Effector memory CD4-positive, alpha-beta T cell (primary cell): ENCODE measurements at places on chromosomes 5 and 9.

DNA sequence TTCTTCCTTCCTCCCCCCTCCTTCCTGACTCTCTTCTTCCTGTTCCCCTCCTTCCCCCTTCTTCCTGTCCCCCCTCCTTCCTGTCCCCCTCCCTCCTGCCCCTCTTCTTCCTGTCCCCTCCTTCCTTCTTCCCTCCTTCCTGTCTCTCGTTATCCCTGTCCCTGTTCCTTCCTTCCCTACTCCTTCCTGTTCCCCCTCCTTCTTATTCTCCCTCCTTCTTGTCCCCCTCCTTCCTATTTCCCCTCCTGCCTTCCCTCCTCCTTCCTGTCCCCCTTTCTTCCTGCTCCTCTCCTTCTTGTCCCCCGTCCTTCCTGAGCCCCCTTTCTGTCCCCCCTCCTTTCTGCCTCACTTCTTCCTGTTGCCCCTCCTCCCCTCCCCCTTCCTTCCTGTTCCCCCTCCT lies 70.6 kb downstream of the COL5A1 start:
- DNase-seq, result no peak

- no peak for DNase-seq
Observed at GRCh38 chr9:97388721-97389238, 23.1 kb upstream of the TDRD7 start.

DNA sequence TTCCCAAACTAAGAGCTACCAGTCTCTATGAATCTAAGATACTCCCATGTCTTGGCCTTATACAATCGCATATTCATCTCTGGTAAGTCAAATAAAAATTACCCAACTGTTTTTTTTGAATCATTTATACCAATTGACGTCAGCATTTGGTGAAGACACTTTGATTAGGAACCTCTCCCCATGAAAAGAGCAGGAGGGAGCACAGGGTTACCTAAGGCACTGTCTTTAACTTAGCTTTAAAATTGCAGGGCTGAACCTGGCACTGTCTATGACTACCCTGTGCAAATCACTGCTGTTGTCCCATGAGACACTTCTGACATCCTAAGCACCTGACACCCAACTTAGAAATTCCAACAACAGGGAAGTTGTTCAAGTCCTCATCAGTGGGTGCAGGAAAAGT lies 586.4 kb downstream of the MAT2B start:
- DNase-seq, result no peak

- no peak for DNase-seq
Observed at GRCh38 chr5:149408252-149409099, 29.4 kb upstream of the IL17B start.

GRCh38 chr9:73805853-73806458 lies 654.3 kb downstream of the ANXA1 start:
- no peak for DNase-seq

DNA sequence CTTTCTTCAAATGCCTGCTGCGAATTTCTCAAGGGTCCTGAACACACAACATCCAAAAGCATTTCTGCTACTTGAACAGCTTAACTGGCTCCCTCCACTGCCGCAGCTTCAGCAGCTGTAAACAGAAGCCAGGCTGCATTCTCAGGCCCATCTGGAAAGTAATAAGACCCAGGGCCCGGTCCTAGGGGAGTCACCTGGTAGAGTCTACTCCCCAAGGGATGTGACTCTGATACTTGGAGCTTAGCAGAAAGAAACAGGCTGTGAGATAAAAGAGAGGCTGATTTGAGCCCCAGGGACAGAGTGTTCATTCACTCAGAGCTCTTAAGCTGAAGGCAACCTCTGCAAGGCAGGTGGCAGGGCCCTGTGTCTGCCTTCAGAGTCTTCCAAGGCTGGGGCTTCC lies 356.8 kb downstream of the SPOCK1 start:
- DNase-seq, result no peak

GRCh38 chr9:98660541-98660940 lies 48.2 kb downstream of the GABBR2 start:
- no peak for DNase-seq

- DNase-seq, result no peak
Observed at GRCh38 chr9:98805506-98806272, 1.8 kb upstream of the GALNT12 start.

DNA sequence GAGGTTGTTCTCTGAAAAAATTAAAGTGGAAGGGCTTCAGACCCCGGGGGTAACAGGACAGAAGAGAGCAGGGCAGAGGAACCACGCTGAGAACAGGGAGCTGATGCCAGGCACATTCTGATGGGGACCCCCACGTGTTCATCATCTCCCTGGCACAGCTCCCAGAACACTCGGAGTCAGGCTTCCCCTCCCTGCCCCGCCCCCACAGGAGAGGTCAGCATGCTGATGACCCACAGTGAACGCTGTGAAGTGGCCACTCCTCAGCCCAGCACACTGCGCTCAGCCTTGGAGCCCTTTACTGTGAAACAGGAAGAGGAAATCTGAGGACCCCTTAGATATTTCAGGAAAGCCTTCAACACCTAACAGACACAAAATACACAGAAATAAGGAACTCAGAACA lies 16.4 kb downstream of the RETREG1 start:
- DNase-seq, result no peak

DNA sequence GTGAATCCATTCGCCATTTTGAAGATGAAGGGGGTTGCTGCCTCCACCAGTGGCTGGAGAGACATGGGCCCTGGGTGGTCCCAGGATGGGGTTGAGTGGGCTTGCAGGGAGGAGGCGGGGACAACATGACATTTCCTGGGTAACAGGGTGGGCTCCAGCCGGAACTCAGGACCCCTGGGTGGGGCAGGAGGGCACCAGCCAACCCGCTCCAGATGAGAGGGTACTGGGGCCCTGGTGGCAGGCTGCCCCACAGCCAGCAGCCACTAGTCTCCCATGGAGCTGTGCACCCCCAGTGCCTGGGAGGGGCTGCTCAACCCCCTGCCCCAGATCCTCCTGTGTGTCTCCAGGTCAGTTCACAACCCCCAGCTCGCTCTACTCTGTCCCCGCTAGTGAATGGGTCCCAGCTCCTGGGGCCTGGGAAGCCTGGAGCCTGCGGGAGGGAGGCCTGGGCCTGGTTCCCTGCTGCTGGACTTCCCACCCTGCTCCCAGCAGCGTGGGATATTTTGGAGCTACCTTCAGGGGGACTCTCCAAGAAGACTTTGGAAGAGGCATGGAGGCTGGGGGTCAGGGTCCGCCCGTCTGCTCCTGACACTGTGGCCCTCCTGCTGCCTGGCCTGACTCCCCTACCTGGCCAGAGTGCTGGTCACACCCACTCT lies 55.9 kb downstream of the AHRR start:
- DNase-seq, result no peak

GRCh38 chr5:10366310-10367272 lies 13.1 kb downstream of the MARCHF6 start:
- DNase-seq, result no peak

- no peak for DNase-seq
Observed at GRCh38 chr9:15295761-15296405, 11.1 kb downstream of the TTC39B start.

GRCh38 chr9:133163504-133164172 lies at the start of gene GBGT1:
TSS of gene GBGT1 (minus strand) at chr9:133163914. CDS start at chr9:133162412, 1,502 bp downstream.
- no peak for DNase-seq

- no peak for DNase-seq
Observed at GRCh38 chr5:73818357-73818756, 192.4 kb downstream of the ARHGEF28 start.

DNA sequence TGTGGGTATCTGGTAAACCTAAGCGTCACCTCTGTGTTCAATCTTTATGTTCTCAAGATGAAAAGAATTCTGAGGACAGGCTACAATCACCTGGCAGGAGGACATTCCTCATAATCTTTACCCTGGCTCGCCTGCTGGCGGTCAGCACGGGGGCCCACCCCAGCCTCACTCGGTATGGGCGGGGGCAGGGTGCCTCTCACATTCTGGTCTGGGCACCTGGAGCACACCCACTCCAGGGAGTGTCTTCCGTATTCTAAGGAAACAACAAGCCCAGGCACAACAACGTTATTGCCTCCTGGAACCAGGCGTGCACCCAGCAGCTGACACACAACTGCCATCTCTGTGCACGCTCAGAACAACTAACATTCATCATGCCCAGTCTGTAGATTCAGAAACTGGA lies 179.8 kb downstream of the ROR2 start:
- DNase-seq, result no peak

GRCh38 chr5:18483451-18483850 lies 849.2 kb downstream of the TAF11L14 start:
- DNase-seq, result no peak

DNA sequence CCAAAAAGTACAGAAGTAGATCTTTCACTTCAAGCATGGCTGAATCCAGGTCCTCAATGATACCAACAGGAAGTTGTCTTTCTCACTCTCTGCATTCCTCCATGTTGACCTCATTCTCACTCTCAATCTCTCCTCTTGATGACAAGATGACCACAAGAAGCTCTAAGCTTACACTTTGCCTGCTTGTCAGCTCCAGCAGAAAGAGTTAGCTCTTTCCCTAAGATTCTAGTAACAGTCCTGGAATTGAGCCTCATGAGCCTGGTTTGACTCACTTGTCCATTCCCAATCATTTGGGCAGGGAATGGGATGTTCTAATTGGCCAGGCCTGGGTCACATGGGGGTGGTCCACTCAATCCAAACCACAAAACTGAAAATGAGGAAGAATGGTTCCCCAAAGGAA lies 3.3 kb upstream of the CLTA start:
- DNase-seq, result no peak

DNA sequence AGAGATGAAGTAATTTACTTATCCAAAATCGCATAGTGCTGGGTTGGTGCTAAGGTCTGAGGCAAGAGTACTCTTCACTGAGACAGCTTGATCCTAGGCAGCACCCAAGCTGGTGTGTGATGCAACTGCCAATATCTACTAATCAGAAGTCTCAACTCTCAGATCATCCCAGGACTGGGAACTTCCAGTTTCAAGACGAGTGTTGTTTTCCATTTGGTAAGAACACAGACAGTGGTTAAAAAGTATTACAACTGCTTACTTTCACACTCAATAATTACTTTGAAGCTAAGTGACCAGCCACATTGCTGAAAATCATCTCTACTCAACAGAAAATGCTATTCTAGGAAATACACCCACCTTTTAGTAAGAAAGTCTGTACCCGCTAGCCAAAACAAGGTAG lies 45.3 kb downstream of the FBXW11 start:
- no peak for DNase-seq

DNA sequence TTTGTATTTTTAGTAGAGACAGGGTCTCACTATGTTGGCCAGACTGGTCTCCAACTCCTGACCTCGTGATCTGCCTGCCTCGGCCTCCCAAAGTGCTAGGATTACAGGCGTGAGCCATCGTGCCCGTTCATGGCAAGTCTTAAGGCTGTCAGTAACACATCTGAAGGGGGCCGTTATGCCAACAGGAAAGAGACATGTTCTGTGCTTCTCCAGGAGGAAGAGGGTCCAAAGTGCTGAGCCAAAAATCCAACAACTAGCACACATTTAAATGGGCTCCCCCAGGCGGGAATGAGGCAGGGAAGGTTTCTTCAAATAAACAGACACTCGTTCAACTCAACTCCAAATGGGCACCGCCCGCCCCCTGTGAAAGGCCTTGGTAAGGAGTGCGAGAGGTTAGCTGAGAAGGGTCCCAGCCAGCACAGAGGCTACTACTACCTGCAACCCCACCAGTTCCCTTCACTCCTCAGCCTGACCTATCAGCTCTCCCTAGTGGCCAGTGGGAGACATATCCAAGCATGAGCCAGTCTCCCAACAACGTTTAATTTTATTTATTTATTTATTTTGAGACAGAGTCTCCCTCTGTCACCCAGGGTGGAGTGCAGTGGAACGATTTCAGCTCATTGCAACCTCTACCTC lies 84.1 kb upstream of the DMRT1 start:
- no peak for DNase-seq
